ENCODE measurements at places on chromosomes 16 and 17.
A peak's percentile ranks its signal among the peaks of the same experiment; 100 is the strongest.

- DNase-seq: no peak
Measured at GRCh38 chr17:49357516-49357915, 4.5 kb downstream of the ZNF652 start.

DNA sequence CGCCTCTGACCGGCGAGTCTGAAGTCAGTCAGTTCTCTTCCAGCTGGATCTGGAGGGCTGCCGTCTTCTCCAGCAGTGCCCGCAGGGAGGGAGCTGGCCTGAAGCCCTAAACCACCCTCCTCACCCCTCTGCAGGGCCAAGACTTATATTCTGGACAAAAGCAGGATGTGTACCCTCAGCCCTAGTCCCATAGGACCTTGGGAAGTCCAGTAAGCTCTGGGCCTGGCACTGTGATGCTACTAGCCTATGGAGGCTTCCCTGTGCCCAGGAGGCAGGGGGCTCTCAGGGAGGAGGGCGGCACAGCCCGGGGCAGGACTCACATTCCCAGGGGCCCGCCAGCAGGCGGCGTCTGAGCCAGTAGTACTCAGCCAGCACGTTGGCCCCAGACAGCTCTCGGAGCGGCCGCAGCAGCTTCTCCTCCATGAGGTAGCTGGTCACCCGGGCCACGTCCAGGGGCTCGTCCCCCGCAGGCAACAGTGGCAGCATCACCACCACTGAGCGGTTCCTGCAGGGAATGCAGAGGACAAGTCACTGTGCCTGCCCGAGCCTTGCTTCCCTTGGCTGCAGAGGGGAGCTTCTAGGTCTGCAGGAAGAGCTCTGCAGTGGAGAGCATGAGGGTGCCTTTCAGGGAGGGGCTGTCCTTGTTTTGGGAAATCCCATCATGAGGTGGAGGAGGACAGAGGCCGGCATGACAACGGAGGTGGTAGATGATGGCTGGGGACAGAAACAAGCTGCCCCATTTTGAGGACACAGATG lies 41.7 kb downstream of the RMI2 start:
- no peak for DNase-seq

GRCh38 chr17:7019839-7020519 lies 2.9 kb upstream of the BCL6B start:
- no peak for DNase-seq

DNA sequence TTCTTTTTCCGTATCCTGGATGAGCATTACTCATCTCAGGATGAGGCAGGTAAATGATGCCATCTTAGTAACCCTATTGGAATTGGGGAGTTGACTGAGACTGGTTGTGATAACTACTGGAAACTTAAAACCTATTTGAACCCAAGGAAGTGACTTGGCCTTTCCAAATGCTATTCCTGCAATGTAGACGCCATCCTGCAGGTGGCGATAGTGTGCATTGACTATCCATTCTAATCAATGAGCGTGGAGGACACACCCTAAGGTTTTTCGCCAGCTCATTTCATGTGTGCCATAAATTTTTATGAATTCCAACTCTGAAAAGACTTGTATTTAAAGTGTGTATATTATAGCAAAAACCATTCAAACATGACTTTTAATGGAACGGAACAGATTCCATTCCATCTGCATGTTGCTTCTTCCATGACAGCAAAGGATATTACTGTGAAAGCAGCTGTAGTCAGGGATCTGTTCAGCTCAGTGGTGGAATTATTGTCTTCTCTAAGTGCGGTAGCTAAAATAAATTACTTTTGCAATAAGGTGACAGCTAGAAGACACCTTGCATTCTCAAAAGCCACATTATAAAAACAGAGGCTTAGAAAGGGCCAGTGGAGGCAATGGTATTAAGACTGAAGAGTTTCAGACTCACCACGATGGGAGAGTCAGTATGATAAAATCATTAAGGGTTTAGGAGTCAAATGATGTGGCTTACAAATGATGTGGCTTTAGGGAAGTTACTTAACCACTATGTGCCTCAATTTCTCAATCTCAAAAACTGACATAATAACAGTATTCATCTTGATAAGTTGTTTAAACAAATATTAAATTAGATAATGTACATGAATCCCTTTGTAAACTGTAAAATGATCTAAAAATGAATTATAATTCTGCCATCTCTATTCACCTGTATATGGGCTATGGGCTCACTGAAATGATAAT lies 55.5 kb downstream of the SYT17 start:
- DNase-seq: no peak

GRCh38 chr16:48085729-48086128 lies 70.1 kb downstream of the ABCC12 start:
- no peak for DNase-seq

- no peak for DNase-seq
Measured at GRCh38 chr17:77617516-77617915, 341.0 kb upstream of the TNRC6C start.

DNA sequence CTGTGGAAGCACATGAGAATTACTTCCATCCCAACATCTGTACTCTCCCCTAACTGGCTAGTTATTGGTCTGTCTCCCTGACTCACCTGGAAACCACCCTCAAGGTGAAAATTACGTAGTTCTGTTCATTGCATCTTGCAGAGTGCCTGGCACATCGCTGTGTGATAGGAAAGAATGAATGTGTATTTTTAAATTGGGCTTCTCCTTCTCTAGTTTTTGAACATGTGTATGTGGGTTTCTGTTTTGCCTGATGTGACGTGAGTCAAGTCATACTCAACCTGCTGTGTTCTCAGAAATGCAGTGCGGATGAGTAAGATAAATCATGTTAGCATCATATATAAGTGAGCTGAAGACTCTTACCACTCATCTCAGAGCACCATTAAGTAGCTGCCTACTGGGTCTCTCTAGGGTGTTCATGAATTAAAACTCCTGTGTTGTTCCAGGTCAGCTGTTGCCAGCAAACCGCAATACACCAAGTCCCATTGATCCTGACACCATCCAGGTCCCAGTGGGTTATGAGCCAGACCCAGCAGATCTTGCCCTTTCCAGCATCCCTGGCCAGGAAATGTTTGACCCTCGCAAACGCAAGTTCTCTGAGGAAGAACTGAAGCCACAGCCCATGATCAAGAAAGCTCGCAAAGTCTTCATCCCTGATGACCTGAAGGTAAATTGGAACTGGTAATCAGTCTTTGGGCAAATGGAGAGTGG lies 50.2 kb downstream of the HLF start:
- no peak for DNase-seq

DNA sequence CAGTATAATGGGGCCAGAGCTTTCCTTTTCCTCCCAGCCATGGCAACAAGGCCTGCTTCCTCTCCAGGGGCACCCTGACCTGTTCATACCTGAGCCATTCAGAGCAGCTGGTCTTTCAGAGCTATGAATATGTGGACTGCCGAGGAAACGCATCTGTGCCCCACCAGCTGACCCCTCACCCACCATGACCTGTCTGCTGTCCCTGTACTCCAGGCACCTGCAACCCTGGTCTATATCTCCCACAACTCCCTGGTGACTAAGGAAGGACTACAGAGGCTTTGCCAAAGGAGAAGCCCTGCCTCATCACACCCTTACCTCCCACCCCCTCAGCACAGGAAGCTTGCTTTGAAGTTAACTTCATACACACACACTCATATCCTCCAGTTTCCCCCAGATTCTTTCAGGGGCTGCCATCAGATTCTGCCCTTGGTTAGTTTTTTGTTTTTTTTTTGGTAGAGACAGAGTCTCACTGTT lies 6.0 kb downstream of the TMEM106A start:
- no peak for DNase-seq

GRCh38 chr17:63436523-63437110 lies 9.5 kb downstream of the CYB561 start:
- no peak for DNase-seq

GRCh38 chr17:77400445-77400870 lies 259.7 kb downstream of the SEC14L1 start:
- DNase-seq: peak; percentile 61

GRCh38 chr16:86572606-86573005 lies 5.7 kb upstream of the FOXL1 start:
- no peak for DNase-seq

DNA sequence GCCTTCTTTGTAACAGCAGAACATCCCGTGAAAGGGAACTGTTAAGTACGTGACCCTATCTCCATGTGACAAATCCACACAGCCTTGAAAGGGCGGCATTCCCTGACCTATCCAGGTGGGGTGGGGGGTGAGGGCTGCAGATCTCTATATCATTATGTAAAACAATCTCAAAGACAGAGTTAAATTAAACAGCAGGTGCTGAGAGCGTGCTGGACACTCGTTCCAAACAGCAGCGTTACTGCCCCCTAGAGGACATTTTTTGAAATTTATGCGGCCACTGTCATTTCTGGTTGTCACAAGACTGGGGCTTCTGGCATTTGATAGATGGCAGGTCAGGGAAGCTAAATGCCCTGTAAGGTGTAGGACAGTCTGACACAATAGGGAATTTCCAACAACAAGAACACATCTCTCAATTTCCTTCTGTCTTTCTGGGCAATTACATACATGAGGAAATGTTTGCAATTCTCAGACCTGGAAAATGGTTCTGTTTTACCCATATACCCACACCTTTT lies 6.7 kb upstream of the SLC25A39 start:
- peak; percentile 42 for DNase-seq

DNA sequence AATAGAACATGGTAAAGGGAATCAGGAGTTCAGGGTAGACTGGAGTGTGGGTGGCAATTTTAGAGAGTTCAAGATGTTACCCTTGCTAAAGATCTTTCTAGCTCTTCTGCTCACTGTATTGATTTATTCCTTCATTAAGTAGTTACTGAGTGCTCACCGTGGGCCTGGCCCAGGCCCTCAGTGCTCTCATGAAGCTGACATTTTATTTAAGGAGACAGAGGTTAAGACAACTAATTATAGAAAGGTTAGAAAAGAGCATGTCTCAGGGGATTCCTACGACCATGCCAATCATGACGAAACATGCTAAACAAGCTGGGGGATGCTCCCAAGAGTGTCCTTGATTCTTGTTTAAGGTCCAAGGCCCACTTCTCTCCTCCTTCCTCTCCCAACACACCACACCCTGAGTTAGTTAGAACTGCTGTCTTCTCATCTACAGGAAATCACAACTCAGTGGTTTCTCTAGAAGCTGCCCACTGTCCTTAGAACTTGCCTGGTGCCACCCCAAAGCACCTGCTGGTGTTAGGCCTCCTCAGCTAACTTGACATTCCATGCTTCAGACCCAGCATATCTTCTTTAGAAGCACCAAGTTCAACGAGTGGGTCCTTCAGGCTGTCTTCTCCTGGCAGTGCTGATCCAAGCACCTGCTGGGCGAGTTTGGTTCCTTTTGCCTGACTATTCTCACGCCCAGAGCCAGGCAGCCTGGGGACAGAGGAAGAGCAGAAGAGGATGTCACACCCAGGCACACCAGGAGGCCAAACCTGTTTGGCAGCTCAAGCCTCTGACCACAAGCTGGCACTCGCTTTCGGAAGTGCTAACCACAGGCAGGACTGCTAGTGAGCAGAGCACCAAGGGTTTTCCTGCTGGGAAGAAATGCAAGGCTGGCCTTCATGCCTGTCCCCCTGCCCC lies 79.0 kb downstream of the GAS7 start:
- DNase-seq: no peak

- DNase-seq: no peak
Measured at GRCh38 chr17:55386796-55387332, 34.8 kb downstream of the MMD start.

- no peak for DNase-seq
Measured at GRCh38 chr16:14364386-14365199, 265.5 kb downstream of the PARN start.

DNA sequence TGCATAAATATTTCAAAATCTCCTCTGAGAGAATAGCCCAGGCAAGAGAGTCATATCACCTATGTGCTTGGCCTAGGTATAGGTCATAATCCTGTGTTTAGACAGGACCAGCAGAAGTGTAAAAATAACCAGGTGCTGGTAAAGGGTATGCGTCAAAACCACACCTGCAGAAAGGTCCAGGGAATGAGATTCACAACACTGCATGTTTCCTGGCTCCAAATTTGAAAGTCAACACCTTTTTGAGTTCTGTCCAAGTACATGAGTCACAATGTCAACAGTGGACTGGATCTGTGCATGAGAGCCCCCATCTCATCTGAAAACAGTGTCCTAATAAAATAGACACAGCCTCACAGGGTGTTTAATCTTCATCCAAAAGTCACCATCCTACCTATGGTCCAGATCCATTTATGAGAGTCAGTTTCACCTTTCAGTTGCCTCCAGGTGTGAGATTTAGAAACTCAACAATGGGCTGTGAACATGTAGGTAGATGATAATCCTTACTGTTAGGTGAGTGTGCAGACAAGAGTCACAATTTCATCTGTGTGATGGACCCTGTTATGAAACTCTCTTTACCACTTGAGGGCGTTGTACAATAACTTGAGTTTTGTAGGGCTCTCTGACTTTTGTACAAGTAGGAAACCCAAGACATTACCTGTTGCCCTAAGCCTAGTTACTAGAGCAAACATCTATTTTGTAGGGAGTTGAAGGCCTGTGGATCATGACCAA lies 2100.7 kb downstream of the TP53TG3F start:
- DNase-seq: no peak

DNA sequence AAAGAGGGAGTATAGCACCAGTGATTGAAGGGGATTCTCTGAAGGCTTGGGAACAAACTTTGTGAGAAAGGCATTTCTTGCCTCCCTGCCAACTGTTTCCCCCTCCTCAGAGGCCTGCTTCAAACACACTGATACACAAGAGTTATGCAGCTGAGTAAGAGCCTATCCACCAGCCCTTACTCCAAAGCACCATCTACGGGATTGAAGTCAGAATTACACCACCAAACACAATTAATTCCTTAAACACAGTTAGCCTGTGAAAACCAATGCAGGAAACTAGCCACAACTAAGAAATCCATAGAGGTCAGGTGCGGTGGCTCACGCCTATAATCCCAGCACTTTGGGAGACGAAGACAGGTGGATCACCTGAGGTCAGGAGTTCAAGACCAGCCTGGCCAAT lies 138.3 kb downstream of the SHCBP1 start:
- no peak for DNase-seq

DNA sequence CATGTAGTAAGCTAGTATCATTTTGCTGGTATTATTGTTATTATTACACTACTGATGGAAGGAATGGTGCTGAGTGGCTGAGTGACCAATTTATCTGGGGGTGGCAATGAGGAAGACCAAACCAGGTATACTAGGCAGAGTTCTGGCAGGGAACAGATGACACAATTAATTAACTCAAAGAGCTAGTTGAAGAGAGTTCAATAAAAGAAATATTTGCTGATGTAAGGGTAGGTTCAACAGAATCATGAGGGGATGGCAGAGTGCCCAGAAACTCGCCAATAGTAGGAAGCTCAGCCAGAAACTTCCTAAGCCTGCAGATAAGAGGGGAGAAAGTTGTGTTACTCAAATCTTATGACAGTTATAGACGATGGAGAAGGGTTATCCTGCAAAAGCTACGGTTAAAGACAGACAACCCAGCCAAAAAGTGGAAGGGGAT lies 352.5 kb downstream of the KCNJ2 start:
- DNase-seq: no peak

DNA sequence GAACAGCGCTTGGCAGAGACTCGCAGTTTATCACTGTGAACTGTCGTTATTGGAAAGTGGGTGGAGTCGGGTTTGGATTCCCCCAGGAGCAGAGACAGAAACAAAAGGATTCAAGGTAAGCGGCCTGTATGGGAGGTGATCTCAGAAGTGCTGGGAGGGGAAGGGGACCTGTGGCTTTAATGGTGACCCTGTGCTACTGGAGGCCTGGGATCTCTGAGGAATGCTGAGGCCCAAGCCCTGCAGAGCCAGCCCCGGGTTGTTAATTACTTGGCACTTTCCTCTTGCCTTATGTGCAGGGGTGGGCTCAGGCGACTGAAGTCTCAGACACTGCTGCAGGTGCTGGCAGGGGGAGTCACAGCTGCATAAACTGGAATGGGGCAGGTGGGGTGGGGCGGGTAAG lies 27.4 kb downstream of the IRF8 start:
- DNase-seq: no peak

Measured in activated T-helper 1 cell treated with Interleukin-2 at 50 U/mL for 16 hours (primary cell).